Amniotic stem cell (primary cell): ENCODE measurements at places on chromosomes 3 and 15.

DNA sequence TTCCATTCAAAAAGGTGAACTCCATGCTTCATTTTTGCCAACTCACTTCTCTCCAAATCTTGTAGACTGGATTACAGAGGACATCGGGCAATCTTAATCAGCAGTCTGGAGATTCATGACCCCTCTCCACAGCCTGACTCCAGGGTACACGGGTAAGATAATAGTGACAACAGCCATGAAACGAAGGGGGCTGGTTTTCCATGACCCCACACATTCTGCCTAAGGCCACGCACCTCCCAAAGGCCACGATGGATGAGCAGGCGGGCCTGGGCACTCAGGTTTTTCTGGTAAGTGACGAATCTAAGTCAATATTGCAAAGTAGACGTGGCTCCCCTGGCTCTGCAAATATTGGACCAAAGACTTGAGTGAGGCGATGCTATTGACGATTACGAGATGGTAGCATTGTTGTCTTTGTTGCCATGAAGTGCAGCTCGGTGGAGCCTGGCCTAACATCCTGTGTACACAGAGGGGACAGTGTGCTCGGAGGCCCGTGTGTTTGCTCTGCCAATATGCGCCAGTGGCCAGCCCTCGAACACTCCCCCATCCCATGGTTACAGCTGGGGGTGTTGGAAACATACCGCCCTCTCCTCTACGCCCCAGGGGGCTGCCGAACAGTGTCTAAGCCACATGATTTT is 119.1 kb downstream of the OPA1 start:
- no peak for DNase-seq

- DNase-seq, result no peak
These were observed 65.7 kb downstream of the CMTM8 start for GRCh38 chr3:32303977-32304881.

- no peak for DNase-seq
These were observed 179.9 kb downstream of the MCTP2 start for GRCh38 chr15:94411285-94411684.

DNA sequence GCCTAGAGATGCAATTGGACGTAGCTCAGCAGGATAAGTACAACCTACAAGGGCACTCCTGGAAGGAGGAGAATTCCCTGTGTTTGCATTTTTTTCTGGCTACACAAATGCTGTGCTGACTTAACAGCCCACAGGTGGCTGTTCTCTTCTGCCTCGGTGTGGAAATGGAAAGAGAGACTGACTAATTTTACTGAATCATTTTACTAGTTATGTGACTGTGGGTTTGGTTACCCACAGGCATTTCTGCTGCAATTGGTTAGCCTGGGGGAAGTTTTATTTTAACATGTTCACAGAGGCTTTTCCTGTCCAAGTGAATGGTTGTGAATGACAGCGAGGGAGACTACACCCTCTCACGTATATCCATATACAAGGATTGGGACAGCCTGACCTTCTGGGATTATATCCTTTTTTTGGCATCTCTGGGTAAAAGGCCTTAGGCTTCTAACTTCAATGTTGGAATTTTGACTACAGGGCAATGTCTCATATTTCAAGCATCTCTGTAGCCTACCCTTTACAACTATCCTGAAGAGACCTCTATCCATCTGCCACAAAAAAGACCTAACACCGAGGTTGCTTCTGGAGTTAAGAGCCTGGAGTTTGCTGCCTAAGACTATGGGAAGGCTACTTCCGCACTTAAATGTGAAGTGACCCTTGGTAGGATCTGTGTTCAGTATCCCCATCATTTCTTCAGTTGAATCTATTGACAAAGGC is 67.2 kb upstream of the TP63 start:
- DNase-seq, result peak; percentile 80

DNA sequence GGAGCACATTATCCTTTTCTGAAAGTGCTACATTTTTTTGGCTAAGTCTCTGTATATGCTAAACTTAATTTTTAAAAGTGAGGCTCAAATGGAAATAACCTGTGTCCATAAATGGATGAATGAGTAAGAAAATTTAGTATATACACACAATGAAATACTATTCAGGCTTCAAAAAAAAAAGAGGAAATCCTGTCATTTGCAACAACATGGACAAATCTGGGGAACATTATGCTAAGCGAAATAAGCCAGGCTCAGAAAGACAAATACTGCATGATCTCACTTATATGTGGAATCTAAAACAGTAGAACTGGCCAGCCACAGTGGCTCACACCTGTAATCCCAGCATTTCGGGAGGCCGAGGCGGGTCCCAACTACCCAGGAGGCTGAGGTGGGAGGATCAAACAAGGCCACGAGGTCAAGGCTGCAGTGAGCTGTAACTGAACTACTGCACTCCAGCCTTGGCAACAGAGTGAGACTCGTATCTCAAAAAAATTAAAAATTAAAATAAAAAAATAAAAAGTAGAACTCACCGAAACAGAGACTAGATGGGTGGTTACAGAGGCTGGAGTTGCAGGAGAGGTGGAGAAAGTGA is 25.8 kb downstream of the CCDC12 start:
- DNase-seq, result no peak

- DNase-seq, result no peak
These were observed 23.0 kb downstream of the ITGA11 start for GRCh38 chr15:68408971-68409370.

GRCh38 chr3:79586232-79586631 is 181.6 kb downstream of the ROBO1 start:
- DNase-seq, result no peak

DNA sequence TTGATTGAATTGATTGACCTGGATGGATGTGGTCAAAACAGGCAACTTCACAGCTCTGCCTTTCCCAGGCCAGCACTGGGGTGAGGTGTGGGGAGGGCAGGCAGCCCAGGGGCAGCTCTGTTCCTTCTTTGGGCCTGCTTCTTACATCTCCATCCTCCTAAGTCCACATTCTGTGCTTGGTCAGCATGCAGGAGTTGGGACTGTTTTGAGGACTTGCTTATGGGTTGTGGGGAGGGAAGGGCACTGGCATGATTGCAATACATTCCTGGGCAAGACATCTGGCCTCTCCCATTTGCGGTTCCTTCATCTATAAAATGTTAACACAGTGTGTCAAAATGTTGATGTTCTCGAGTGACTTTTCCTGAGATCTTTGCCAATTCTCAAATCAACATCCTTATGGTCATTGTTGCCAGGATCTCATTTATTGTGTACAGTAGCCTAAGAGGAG is 84.1 kb downstream of the ST6GAL1 start:
- DNase-seq, result no peak

DNA sequence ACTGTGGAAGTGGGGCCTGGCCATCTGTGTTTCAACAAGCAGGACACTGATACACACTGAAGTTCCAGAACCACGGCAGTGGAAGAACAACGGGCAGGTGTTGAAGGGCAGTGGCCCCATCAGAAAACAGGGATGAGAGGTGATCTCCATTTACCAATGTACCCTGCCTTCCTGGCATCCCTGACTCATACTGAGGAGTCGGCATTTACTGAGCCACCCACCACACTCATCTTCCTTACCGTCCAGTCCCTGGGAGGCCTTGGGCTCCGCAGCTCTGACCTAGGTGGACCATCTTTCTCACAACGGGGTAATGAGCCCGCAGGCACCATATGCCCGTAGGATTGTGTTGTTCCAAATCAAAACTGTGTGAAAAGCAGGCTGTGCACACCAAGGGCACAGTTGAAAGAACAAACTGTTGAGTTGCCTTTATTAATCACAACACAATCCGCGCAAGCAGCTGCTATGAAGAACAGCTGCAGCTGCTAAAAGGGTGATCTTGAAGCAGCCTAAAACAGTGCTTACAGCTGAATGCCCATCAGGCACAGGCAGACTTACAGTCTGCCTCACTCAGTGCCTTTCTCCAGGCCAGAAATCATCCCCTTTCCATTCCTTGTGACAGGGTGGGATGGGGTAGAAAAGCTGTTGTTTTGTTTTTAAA is 12.9 kb downstream of the MB21D2 start:
- DNase-seq, result no peak

- no peak for DNase-seq
These were observed 176.1 kb downstream of the MINAR1 start for GRCh38 chr15:79608066-79608864.

DNA sequence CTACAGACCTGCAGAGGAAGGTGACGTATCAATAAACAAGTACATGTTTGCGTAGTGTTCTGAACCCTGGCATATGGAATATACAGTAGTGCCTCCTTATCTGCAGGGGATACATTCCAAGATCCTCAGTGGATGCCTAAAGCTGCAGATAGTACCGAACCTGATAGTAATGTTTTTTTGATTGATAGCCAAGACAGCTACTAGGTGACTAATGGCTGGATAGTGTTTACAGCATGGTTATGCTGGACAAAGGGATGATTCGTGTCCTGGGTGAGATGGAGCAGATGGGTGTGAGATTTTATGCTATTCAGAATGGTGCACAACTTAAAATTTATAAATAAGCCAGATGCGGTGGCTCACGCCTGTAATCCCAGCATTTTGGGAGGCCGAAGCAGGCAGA is 55.8 kb upstream of the IGF2BP2 start:
- DNase-seq, result no peak

DNA sequence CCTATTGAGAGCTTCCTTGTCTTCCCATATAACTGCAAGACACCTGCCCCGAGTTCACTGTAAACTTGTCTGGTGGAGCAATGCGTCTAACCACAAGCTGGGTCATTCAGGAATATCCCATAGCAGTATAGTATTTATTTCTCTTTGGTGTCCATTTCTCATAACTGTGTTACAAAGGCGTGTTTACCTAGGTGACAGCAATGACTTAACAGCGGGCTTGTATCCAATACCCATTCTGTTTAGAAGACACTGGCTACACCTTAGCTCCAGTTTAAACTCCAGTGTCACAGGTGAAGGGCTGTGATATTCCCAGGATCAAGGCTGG is 24.3 kb downstream of the ATP10A start:
- DNase-seq, result no peak

DNA sequence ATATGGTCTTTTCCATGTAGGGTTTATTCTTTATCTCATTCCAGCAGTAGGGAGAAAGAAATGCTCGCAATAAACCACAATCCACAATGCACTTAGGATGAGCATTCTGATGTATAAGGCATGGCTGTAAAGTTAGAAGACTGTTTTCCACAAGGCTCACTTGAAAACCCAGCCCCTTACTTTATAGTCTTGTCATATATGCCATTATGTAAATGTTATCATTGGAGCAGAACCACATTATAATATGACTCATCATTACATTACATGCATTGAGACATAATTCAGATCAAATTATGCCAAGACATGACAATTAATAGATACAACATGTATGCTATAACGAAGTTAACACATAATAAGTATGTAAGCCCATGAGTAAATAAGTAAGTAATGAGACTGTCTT is 348.1 kb downstream of the LSAMP start:
- no peak for DNase-seq

DNA sequence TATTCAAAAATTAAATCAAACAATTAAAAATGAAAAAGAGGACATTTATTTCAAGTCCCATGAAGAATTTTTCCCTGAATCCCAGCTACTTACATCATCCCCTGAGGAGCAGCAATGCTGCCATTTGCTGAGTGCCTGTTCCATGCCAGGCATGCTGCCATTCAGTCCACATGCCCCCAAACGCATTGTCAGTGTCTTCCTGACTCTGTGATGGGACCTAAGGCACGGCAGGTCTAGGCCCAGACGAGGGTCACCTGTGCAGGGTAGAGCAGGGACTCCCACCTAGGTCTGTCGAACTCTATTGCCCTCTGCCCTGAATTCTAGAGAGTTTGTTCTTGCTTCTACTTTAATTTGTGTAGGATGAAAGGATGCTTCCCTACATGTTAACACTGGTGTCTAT is 7.0 kb downstream of the PSTPIP1 start:
- DNase-seq, result no peak

DNA sequence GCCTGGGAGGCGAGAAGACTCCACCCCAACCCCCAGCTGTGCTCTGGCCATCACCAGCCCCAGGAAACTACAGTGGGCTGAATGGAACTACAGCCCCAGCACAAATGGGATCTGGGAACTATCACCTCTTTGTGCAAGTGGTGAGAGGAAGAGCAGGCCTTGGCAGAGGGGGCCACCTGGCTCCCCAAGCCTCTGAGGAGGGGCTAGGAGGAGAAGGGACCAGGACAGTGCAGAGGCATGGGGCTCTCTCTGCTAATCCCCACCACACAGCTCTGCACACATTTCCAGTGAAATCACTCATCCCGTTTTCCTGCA is 31.6 kb downstream of the KY start:
- DNase-seq, result no peak

GRCh38 chr3:72844436-72844993 is 3.7 kb downstream of the SHQ1 start:
- no peak for DNase-seq

- peak; percentile 17 for DNase-seq
These were observed 334.8 kb downstream of the NAALADL2 start for GRCh38 chr3:175193815-175194518.

DNA sequence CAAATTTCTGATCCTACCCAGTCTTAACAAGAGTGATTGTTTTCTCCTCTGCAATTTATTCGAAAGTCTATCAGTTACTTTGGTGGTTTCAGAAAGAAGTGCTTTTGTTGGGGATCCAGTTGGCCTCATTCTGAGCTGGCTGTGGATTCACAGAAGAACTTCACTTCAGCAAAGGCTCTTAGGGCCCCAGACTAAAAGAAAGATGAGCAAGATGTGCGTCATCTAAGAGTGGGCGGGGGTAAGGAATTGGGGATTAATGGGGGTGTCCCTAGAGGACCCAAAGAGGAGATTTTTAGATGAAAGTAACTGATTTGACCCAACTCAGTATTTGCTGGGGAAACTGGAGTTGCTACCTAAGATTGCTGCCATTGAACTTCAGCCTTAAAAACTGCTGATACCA is 63.9 kb upstream of the TSEN2 start:
- DNase-seq, result no peak
